ENCODE measurements at places on chromosomes 3 and 15.

DNA sequence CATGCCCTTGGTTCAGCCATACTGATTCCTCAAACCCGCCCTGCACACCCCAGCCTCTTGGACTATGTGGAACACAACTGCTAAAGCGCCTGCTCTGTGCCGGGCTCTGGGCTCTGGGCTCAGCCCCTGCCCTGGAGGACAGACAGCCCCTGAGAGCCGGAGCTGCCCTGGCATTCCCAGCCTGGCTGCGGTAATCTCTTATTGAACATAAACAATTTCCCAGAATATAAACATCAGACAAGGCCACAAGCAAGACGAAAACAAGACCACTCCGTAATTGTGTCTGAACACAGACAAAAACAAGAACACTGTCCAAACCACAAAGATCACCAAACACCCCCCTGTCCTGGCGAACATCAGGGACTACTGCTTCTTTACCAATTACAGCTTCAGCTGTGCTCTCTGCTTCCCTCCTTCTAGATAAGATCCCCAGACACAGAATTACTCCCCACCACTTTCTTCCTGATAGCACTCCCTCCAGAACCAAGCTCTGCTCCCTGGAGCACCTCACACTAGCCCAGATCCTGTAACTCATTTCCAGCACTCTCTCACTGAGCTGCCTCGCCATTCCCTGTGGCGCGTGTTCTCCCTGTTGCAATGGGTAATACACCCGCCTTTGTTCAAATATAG is 57.1 kb upstream of the TLE3 start:
- DNase-seq: no peak

- DNase-seq: no peak
Observed at GRCh38 chr3:42735615-42736014, 33.0 kb upstream of the HHATL start.

- DNase-seq: no peak
Observed at GRCh38 chr15:68888419-68888818, 41.9 kb upstream of the SPESP1 start.

DNA sequence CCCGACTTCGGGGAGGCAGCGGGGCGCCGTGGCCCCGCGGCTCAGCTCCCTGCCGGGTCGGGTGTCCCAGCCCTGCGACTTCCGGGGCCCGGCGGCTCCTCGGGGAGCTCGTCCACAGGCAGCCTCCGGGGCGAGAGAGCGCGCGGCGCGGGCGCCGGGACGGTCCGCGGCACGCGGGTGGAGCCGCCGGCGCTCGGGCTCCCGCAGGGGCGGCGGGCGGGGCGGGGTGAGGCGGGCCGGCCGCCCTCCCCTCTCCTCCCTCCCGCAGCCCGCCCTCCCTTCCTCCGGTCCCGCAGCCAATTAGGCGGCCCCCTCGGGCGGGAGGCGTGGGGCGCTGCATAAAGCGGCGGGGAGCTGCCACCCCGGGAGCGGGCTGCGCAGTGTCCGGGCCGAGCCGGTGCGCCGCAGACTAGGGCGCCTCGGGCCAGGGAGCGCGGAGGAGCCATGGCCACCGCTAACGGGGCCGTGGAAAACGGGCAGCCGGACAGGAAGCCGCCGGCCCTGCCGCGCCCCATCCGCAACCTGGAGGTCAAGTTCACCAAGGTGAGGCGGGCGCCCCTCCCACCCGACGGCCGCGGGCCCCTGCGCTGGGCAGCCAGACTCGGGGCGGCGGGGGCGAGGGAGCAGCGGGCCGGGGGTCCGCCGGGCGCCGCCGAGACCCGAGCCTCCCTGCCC is at the start of gene ALDH1A3:
Gene ALDH1A3 (plus strand): TSS at position 368 of the 675 bp plus-strand sequence. CDS start 77 bp downstream, at position 445.
- DNase-seq: peak; percentile 87

GRCh38 chr3:20589275-20589674 is 403.3 kb upstream of the SGO1 start:
- no peak for DNase-seq

DNA sequence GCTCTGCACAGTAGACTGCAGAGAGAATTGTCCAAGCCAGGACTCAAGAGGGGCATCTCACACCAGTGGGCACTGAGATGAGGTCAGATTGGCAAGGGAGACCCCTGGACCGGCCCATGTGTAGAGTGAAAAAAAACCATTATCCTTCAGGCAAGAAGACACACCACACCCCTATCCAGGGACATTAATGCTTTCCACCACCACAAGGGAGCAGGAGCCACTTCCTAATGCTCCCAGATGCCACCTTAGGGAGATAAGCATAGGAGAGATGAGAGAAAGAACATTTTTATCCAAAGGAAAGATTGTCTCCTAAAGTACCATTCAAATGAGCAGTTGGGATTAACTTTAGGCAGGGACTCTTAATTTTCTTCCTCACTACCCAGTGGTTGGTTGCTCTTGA is 109.6 kb upstream of the PTX3 start:
- DNase-seq: no peak

DNA sequence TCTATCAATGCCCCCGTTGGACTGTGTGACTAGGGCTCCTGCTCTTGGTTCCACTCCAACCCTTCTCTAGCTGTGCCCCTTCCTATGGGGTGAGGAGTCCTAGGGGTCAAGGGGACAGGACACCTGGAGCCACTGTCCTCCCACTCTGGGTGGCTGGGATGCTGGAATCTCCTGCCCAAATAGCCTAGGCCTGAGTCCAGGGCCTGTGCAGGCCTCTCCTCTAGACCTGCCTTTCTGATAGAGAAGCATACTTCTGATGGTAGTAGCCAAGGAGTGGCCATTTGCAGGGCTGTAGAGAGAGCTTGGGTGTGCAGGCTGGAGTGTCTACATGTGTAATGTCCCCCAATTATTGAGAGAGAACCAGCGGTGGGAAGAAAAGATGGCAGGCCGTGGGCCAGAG is 54.2 kb downstream of the ITGA11 start:
- no peak for DNase-seq

Measured in LoVo (cell line).